ENCODE measurements at places on chromosomes 5 and 9.

DNA sequence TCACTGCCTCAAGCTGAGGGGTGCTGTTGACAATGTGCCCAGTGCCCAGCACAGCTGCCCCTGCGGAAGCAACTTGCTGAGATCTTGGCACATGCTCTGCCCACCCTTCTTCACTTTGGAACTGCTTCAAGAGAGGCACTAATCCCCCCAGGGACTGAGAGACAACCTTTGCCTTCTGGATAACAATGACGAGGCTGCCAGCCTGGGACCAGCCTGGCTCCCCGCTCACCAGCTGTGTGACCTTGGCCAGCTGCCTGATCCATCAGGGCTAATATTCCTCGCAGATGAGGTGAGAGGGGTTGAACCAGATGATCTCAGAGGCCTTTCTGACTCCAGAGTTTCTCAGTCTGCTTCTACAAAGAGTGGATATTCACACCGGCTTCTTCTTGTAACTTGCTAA, 81.0 kb downstream of the SHB start:
- DNase-seq, result no peak

DNA sequence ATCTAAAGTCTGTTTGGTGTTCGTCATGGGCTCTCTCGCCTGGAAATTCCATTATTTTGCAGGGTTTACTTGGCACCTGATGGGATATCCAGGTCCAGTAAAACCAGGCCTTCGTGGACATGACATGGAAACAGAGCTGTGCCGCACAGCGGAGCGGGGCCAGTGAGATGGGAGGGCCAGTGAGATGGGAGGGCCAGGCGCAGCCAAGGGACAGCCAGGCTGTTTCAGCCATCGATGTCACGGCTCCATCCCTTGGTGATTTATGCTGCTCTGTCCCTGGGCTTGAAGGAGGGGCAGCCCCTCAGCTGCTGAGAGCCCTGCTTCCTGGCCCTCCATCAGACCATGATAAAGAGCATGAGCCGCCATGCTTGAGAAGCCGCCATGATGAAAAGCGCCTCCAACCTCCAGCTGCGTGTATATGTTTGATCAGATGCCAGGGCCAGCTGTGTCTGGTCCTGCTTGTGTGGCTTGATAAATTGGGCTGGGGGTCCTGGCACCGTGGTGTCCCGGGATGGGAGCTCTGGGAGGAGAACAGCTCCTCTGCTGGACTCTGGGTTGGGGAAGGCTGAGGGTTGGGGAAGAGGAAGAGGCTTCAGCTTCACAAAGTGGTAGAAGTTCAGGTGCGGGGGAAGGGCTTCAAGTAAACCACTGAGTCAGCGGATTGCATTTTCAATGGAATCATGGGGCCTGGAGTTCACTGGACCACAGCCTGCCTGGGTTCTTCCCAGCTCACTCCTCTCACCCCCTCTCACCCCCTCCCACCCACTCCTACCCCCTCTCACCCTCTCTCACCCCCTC, 6.1 kb upstream of the COL5A1 start:
- no peak for DNase-seq

DNA sequence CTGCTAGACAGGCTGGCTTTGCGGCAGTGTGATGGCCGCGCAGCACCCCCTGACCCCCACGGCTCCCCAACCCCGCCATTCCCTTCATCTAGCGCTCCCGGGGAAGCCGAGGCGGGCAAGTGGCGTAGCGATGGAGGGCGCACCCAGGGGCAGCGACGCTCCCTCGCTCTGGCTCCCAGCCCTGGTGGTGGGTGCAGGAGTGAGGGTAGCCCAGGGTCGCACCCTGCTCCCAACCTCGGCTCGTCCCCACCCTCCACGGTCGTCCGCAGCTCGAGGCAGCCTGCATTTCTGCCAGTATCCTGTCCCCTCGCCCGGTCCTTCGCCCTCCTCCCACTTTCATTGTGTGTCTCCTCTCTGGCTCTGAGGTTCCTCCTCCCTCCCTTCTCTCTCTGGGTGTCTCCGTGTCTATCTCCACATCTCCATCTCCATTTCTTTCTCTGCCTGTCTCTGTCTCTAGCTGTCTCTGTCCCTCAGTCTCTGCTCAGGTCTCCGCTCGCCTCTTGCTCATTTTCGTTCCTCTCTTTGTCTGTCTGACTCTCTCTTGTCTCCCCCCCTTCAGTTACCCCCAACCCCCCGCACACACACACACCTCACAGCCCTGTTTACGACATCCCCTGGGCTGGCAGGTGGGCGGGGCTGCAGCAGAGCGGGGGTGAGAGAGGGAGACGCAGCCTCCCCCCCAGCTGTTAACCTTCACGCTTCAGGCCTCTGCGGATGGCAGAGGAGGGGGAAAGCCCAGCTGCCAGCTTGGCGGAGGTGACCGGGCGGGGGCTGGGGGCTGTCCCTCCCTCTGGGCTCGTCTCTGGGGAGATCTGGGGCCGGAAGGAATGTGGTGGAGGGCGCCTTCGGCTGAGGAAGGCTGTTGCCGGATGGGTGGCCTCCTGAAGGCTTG, 48.7 kb upstream of the PSD2 start:
- peak; percentile 82 for DNase-seq

DNA sequence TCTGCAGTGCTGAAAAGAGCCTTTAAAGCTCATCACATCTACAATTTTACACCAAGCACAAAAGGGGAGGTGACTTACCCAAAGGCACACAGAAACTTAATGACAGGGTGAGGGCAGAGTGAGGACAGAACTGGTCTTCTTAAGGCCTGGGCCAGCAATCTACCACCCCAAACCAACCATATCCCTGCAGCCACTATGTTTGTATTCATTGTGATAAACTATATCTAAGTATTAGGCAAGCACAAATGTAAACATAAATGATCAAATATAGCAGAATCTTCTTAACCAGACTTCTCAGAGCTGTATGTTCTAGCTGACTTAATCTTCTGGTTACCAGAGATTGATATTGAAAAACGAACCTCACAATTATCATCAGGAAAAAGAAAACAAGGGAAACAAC, 47.9 kb upstream of the RNF38 start:
- no peak for DNase-seq

GRCh38 chr9:81082221-81082620, 607.1 kb downstream of the TLE1 start:
- DNase-seq, result no peak

DNA sequence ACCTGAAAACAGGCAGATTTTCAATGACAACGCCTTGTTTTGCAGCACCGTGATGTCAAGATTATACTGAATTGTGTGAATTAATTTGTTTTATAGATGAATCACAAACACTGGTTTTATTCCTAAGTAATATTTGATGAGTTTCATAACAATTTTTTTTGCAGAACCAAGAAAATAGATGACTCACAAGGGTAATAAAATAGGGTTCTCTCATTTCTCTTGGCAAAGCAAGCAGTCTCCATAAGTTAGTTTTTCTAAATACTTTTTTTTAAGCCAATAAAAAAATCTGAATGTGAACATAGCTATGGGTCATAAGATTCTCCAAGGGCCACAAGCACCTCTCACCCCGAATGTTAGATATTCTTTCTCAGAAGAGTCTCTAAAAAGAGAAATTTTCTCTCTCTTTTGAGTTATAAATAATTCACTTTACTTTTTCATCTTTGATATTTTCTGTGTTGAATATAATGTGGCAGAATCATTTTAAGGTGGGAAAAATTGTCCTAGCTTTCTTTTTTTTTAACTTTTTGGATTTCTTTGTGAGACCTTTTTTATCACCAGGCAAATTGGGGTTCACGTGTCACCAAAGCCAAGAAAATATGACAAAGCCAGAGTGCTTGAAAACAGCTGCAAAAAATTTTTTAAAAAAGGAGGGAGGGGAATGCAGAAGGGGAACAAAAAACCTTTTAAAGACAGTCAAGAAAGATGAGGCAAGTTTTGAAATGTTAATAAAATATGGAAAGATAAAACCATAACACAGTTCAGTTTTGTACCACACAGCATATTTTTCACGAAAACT, 174.6 kb upstream of the DAPK1 start:
- no peak for DNase-seq

DNA sequence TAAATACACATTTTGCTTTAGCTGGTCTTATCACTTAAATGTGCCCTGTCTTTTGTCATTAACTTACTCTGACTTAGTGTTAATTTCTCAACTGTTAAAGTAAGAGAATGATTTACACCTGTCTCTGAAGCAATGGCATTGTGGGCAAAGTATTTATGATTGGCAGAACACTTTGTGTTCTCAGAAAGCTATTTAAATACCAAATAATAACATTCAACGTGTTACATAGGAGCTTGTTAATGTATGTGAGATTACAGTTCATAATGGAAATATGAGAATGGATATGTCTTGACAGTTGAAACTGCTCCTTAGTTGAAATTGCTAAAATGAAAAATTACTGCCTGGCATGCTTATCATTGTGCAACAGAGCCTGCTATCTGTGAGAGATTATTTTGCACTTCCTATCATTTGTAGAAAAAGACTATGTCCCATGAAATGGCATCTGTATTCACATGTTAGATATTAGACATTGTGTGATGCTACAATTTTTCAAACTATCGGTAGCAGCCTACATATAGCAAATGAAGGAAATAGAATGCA, 46.1 kb downstream of the PRR16 start:
- DNase-seq, result no peak
